ENCODE measurements at places on chromosomes 6 and 20. TPM values are rescaled to one million over a fixed set of nuclear protein-coding genes. Genes with fewer than 3 reads are reported as not detected.

IL17F gene
- not detected for total RNA-seq

TNNC2 gene
- not detected for total RNA-seq

AIF1 gene
- 6.7 TPM for total RNA-seq

GPR6 gene
- total RNA-seq: not detected

GATA5 gene
- 0.83 TPM for total RNA-seq

PCK1 gene
- 0.15 TPM for total RNA-seq

RALGAPA2 gene
- 21.0 TPM for total RNA-seq

ZBTB12 gene
- total RNA-seq: 4.9 TPM

EEF1E1 gene
- total RNA-seq: 13.3 TPM

- DNase-seq: no peak
Measured at GRCh38 chr20:13243826-13244376, 22.8 kb downstream of the ISM1 start.

- DNase-seq: peak; percentile 50
Measured at GRCh38 chr6:119148098-119148824, 69.8 kb upstream of the FAM184A start.

GRCh38 chr6:28988536-28989311 is 16.4 kb downstream of the ZNF311 start:
- DNase-seq: peak; percentile 38

DNA sequence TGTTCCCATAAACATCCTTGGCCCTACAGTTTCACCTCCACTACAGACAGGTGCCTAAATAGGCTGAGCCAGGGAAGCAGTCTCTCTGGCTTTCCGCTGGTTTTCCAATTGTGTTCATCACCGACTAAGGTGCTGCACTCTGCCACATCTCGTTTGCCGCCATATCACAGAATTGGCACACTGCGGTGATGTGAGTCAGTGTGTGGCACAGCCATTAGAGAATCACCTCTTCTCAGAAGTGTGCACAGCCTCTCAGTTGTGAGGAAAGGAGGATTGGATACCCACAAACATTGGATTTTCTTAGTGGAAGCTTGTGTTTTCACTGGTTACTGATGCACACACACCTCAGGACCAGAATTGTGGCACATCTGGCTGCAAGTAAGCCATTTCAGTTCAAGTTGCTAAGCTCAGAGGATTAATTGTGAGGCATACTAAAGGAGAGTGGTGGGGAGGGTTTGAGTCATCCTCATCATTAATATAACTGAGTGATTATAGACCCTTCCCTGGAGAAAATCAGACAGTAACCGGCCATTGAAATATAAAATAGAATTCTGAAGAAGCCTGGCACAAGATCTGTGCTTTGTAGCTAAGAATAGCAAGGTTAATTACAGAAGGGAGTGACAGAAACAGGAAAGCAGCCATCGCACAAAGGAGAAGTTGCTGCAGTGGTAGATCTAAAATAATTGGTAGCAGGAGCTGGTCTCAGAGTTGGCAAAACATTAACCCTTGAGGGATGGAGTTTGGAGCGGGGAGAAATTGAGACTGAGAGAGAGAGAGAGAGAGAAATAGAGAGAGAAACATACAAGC is 506.9 kb downstream of the LMBRD1 start:
- no peak for DNase-seq

- peak; percentile 43 for DNase-seq
Measured at GRCh38 chr6:6781172-6781872, 192.8 kb downstream of the LY86 start.

DNA sequence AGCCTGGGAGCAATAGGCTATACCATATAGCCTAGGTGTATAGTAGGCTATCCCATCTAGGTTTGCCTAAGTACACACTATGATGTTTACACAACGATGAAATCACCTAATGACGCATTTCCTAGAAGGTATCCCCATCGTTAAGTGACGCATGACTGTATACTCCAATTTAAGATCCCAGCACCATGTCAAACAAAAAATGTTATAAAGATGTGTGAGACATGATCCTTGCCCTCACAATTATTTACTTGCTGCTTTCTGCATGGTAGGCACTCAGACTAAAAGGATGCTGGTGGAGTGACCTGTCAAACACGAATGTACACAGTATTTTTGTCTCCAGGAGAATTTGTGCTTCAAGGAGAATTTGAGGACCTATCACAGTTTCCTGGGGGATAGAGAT is 32.3 kb downstream of the SNAP25 start:
- DNase-seq: no peak

GRCh38 chr6:131135244-131136020 is at the start of gene AKAP7:
AKAP7 (plus strand) TSS chr6:131135467; CDS start chr6:131135764, 297 bp downstream.
- peak; percentile 61 for DNase-seq

DNA sequence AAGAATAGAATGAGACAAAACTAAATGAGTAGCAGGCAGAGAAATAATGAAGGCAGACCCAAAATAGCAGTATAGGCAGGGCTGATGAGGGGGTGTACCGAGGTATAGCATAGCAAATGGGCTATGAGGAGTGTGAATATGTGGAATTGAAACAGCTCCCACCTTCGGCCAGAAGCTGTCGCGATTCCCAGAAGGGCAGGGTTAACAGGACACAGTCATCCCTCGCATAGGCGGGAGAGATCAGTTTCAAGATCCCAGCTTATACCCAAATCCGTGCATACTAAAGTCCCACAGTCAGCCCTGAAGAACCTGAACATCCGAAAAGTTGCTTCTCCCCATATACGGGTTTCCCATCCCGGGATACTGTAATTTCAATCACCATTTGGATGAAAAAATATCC is 82.7 kb downstream of the PTPRK start:
- no peak for DNase-seq

DNA sequence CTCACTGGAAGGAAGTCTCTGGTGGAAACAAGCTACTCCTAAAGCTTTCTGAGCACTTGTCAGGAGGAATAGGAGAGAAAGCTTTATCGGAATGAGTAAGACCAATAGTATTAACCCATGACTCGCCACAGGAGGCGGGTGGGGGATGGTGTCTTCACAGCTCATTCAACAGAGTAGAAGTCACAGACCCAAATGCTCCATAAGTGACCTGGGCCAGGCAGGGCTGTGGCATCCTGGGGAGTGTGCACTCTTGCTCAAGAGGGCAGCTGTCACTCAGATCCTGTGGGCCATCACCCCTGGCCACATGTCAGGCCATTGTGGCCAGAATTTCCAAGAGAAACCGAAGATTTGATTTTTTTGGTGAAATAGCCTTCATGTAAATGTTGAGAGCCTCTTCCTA is 116.0 kb downstream of the SYCP2 start:
- no peak for DNase-seq

- no peak for DNase-seq
Measured at GRCh38 chr6:16432075-16433032, 194.0 kb downstream of the GMPR start.

DNA sequence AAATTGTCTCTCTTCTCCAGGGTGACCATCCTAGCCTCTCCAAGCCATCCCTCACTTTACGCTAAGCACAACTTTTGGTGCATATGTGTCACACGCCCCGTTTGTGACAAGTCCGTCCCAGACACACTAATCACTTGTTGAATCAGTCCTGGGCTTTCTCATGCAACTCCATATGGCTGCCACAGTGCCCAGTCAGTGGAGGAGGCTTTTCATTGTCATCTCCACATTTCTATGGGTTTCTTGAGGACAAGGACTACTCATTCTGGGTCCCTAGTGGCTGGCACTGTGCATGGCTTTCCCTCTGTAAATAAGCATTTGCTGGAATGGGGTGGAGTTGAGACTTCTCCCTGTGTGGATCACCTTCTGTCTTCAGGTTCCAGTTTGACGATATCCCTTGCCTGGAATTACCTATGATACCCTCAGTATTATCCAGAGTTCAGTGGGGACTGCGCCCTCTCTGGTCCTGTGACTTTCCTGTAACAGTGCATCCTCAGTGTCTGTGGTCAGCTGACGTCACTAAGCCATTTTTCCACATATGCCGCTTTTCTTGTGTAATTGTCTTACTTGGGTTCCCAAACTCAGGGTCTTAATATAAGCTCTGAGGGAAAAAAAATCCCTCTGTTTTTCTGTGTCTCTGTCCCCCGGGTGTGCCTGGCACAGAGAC is 59.8 kb upstream of the MYL9 start:
- DNase-seq: no peak

- no peak for DNase-seq
Measured at GRCh38 chr20:33465481-33466302, 22.1 kb upstream of the SNTA1 start.

DNA sequence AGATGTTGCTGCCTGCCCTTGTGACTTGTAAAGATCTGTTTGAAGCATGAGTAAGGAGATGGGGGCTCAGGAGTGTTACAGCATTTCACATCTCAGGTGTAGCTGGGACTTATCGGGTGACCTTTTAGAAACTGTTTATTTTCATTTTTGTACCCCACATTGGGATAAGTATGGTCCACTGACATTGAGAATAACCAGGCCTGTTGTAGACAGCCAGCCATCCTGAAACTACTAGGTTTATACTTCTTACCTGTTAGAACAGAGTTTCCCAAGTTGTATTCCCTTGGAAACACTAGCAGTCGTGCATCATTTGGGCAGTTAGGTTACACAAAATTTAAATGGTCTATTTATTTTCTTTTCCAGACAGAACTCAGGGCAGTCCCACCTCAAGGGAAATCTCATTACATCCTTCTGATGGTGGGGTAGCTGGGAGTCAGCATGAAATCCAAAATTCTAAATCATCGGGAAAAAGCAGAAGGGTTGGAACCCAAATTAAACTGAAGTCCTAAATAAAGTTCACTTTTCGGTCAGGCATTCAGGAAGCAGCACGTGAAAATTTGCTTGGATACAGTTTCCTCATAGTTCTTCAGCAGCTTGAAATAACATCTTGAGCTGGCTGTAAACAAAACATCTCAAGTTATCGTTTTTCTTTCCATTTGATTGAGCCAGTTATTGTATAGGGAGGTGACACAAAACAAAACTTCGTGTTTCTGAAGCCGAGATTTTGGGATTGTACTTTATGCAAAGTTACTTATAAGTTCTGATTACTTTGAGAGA is 30.5 kb downstream of the FOXO3 start:
- DNase-seq: no peak

DNA sequence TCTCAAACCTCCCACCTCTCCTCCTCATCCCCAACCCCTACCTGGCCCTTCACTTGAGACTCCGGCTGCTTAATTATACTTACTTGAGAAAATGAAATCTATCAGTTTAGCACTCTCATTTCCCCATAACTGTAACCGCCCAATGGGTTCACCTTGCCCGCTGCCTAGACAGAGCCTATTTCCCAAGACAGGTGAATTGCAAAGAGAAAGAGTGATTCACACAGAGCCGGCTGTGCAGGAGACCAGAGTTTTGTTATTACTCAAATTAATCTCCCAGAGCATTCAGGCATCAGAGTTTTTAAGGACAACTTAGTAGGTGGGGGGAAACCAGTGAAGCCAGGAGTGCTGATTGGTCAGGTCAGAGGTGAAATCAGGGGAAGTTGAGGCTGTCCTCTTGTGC is 301.4 kb upstream of the CDYL start:
- no peak for DNase-seq

Measured in heart right ventricle (tissue), 16 donors.